ENCODE measurements at places on chromosomes 3 and 15.
A peak's percentile ranks its signal among the peaks of the same experiment; 100 is the strongest.

GRCh38 chr15:96732704-96733103, 402.2 kb downstream of the NR2F2 start:
- DNase-seq: peak; percentile 13

GRCh38 chr3:108489776-108490175, 20.6 kb downstream of the MYH15 start:
- peak; percentile 51 for DNase-seq

DNA sequence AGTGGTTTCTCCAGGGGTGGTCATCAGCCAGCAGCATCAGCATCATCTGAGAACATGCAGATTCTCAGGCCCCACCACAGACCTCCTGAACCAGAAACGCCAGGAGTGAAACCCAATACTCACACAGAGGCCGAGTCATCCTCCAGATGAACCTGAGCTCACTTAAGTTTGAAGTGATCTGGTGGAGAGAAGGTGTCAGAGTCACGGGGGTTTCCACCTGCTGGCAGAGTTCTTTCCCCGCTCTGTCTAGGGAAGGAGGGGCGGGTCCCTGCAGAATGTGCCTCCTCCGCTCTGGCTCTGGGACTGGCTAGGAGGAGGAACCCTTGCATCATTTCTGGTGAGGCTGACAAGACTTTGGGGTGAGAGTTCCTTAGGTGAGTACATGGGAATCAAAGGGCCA, 13.3 kb upstream of the KIF23 start:
- no peak for DNase-seq

DNA sequence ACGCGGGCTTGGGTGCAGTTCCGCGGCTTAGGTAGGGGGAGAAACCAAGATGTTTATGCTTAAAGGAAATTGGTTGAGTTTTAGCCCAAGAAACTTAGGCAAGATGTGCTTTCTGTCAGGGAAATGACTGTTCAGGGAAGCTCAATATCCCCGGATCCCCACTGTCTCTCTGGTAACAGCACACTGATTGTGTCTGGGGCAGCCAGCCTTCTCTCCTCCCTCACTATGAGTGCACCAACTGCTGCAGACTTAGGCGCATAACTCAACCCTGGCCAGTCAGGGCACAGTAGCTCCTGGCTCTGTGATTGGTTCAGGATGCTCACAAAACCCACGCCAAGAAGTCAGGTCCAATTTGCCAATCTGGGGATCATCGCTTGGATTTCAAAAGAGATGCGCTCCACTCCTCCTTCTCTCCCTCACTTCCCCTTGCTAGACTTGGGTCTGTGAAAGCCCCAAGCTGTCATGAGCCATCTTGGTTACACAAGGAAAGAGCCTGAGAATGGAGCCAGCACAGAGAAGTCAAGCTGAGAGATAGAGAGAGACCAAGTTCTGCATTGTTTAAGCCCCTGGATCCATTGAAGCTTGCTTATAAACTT, 42.5 kb upstream of the CACNA2D3 start:
- no peak for DNase-seq

- DNase-seq: no peak
Observed at GRCh38 chr3:13528217-13528867, 20.6 kb upstream of the FBLN2 start.

Data from brain microvascular endothelial cell (primary cell).